ENCODE measurements at places on chromosomes 7 and 10.

DNA sequence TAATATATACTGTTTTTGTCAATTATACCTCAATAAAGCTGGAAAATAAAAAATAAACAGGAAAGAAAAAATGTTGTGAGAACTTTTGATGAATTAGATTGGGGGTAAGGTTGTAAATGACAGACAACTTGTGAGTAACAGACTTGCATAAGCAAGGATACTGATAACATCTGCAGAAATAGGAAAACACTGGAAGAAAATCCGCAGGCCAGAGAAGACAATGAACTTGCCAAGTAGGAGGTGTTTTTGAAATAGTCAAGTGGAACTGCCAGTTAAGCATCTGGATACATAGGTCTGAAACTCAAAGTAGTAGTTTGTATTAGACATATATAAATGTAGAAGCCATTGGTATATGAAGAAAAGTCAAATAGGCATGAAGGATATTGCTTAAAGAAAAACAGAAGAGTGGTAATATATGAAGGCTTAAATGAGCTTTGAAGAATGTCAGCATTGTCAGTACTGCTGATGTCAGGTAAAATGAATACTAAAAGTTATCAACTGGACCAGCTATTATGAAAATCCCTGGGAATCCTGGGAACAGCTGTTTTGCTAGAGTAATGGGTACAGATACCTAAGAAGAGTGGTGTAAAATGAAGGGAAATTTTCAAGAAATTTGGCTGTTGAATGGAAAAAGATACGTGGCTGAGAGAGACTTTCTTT, 58.7 kb downstream of the DNAJC1 start:
- DNase-seq: no peak

DNA sequence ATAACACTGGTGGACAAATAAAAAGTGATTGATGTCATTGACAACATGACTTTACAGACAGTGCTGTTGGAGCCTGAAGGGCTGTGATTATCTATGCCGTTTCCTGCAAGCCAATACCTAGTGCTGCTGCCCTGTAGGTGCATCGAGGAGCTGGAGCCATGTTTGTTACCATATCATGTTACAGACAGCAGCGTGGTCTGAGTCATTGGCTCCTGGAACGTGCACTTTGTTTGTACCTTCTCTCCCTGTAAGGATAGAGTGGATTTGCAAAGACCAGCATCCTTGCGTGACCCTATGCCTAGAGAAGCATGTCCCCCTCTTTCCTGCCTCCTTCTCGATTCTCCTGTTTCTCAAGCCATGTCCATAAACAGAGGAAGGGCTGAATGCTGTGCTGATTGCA, 597.2 kb downstream of the TYW1 start:
- no peak for DNase-seq

GRCh38 chr7:80420876-80421275, 91.0 kb downstream of the GNAT3 start:
- DNase-seq: no peak

DNA sequence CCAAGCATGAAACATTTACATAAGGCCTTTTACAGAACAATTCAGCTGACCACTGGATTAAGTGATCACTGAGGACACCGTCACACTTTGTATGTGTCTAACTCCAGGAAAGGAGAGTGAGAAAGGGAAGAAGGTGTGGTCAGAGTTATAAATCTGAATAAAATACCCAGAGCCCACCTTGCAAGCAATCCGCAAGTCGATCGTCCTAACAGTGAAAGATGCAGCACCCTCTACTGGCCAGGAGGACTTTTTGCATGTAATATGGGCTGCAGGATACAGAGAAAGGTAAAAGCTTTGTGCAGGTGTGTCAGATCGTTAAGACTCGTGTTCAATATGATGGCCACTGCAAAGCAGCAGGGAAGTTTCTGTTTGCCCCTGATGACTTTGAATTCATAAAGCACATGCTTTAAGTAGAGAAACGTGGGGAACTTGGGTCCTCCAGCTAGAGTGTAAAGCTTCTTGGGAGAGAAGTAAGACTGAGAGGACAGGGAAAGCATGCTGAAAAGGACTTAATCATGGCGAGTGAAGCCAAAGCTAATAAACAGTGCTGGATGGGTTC, 68.5 kb upstream of the BMPER start:
- no peak for DNase-seq

GRCh38 chr7:100367676-100368613, 5.3 kb upstream of the PILRA start:
- DNase-seq: no peak

DNA sequence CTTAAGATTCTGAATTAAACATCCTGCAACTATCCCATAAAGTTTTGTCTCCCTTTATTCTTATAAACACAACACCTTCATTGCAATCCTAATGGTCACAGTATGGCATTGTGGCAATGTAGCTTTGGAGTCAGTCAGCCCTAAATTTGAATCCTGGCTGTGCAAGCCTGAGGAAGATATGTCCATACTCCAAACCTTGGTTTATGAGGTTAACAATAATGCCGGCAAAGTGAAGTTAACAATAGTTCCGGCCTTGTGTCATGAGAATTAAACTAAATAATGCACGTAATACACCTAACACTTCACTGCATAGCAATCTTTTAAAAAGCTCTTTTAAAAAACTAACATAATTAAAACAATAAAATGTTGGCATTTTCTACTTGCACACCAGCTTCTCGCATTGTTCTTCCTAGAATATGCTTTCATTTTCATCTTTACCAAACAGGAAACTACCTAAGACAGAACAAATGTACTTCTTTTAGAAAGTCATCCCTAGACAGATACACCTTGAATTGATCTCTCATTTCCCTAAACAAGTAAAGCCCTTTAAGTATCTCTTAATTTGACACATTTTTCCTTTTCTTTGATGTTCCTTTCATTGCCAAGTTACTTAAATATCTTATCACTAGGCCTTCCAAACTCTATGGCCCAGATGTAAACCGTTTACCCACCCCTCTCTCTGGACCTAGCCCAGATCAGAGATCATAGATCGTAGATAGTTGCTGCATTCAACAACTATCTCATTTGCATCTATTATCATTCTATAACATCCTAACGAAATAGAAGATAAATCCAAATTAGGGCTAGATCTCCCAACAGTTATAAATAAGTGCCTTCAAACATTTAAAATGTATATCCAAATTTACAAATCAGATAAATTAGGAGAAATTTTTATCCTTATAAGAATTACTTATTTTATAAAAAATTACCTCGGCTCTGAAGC, 66.7 kb downstream of the CREB3L2 start:
- DNase-seq: no peak

- DNase-seq: no peak
Observed at GRCh38 chr10:84235096-84235495, 6.2 kb downstream of the LRIT1 start.

- no peak for DNase-seq
Observed at GRCh38 chr7:47454069-47454973, 127.6 kb downstream of the TNS3 start.

- no peak for DNase-seq
Observed at GRCh38 chr10:4661511-4662255, 164.3 kb upstream of the AKR1E2 start.

GRCh38 chr10:100970914-100971811, 1.9 kb downstream of the SEMA4G start:
- no peak for DNase-seq

DNA sequence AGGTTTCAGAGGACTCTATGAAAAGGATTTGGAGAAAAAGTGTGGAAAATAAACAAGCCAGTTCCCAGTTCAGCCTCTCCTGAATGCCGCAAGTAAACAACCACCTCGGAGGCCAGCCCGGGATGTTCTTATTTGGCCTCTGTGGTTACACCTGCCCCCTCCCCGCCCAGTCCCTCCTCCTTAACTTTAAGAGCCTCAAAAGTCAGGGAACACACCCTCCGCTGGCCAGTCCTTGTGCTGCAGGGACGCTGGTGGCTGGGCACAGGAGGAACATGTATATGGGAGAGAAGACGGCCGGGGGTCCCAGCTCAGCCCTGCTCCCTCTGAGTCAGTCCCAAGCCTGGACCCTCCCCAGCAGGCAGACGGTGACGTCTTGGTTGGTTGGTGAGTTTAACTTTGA, 6.1 kb downstream of the CHST3 start:
- peak; percentile 46 for DNase-seq

DNA sequence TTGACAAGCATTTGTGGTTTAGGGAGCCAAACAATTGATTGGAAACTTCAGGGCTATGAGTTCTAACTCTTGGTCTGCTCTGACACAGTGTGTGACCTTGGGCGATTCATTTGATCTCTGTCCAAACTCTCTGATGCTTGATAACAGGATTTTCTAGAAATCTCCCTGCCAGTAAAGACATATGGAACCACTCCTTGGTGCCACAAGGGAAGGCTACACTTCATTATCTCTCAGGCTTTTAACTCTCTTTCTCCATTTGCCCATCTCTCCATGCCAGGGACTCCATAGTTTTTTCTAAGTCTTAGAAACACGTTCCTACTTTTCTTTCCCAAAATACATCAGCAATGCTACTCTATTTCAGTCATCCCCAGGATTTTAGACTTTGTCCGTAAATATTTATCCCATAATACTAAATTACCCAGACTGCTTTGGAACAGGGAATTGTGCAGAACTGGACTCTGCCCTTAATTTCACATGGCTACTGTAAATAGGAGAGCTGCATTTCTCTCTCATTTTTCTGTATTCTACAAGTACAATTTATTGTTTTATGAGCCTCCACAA, 488.2 kb downstream of the SUGCT start:
- DNase-seq: no peak

- no peak for DNase-seq
Observed at GRCh38 chr7:37770838-37771237, 77.6 kb upstream of the NME8 start.

GRCh38 chr10:95268438-95268837, 22.4 kb downstream of the PDLIM1 start:
- peak; percentile 80 for DNase-seq

- no peak for DNase-seq
Observed at GRCh38 chr10:132703419-132704007, 82.4 kb downstream of the NKX6-2 start.

GRCh38 chr7:75866489-75867389, 12.1 kb upstream of the RHBDD2 start:
- DNase-seq: peak; percentile 74

- DNase-seq: peak; percentile 49
Observed at GRCh38 chr7:92797693-92798092, 38.7 kb downstream of the CDK6 start.

- DNase-seq: no peak
Observed at GRCh38 chr10:10055656-10056442, 961.8 kb upstream of the CELF2 start.

DNA sequence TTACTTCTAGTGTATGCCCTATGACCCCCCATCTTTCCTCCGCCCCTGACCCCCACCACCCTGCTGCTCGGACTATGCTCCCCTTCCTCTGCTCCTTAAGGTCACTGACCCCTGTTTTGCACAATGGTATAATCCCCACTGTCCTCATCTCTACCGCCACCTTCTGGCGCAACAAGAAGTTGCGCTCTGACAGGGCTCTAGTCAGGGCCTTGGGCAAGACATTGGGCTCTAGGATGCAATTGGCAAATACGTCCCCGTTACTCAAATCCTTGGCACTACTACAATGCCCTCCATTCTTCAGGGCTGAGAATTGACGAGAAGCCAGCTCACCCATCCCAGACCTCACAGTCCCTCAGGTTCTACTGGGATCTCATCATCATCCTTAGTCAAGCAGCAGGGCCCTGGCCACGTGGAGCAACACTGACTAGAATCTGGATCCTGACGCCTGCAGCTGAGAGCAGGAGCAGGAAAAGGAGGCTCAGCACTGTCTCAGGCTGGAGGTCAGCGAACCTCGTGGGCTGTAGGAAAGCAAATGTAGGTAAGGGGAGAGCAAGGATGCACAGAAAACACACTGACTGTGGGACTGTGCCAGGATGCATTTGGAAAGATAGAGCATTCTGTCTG, 10.6 kb downstream of the LRIT2 start:
- DNase-seq: peak; percentile 46

GRCh38 chr7:99032928-99033327, 111.0 kb downstream of the SMURF1 start:
- DNase-seq: no peak

GRCh38 chr7:356691-357462, 66.9 kb downstream of the FOXL3 start:
- DNase-seq: no peak

DNA sequence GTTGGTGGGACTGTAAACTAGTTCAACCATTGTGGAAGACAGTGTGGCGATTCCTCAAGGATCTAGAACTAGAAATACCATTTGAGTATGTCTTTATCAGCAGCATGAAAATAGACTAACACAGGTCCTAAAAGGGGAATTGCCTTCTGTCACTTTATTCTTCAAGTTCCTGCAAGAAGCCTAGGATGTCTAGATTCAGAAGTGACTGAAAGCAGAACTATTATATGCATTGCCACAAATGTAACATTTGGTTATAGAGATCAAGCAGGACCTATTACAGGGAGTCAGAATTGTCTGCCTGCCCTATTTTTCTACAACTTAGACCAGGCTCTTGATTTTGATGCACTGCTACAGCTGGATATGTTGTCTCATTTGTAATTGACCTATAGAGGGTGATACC, 364.7 kb downstream of the SORCS1 start:
- no peak for DNase-seq

GRCh38 chr10:34528320-34528719, 286.8 kb downstream of the PARD3 start:
- DNase-seq: peak; percentile 92

GRCh38 chr7:21939136-21939857, 6.4 kb downstream of the CDCA7L start:
- DNase-seq: peak; percentile 68

- DNase-seq: no peak
Observed at GRCh38 chr7:16615228-16615627, 30.3 kb downstream of the ANKMY2 start.

- no peak for DNase-seq
Observed at GRCh38 chr7:97016381-97017191, 8.0 kb downstream of the DLX5 start.

DNA sequence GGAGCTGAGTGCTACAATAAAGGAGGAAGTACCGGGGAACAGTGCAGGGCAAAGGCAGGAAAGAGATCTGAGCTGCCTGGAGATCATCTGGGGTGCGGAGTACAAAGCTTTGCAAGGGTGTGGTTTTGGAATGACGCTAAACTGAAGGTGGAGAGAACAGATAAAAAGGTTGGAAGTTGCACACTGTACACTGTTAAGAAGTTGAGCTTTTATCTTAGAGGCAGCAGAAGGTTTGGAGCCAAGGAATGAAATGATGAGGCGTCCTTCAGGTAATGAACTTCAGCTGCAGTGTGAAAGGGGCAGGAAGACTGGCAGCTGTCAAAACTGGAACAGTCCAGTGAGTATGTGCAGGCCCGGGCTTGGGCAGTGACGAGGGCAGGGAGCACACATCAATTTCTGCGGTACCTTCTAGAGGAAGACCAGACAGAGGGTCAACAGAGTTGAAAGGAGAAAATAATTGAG, 7.2 kb upstream of the ANKRD61 start:
- DNase-seq: no peak

GRCh38 chr7:8154272-8154671, 107.7 kb downstream of the ICA1 start:
- no peak for DNase-seq

DNA sequence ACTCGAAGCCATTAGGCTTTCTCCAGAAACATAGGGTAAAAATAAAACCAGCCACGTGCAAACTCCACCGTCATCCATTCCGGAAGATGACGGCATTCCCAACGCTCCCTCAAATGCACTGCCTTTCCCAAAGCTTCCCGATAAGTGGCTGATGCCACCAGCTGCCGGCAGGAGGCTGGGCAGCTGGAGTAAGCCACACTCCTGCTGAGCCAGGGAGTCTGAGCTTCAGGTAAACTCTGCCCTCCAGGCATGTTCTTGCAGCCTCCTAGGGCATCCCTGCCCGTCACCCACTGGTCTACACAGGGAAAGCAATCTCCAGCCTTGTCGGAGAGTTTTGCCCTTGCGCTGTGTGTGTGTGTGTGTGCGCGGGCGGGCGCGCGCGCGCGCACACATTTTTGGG, 40.5 kb upstream of the TMEM273 start:
- DNase-seq: no peak

- no peak for DNase-seq
Observed at GRCh38 chr7:109895536-109895935, 1195.4 kb upstream of the LRRN3 start.

Measured in epithelial cell of esophagus (primary cell).